ENCODE measurements at places on chromosomes 6 and 20. TPM values are rescaled to one million over a fixed set of nuclear protein-coding genes. Genes with fewer than 3 reads are reported as not detected.

NOTCH4 gene
- total RNA-seq, result 0.37 TPM

PARD6B gene
- 4.5 TPM for total RNA-seq

TULP1 gene
- total RNA-seq, result not detected

GPR6 gene
- not detected for total RNA-seq

FAXC gene
- total RNA-seq, result 0.37 TPM

MTFR2 gene
- total RNA-seq, result 14.5 TPM

NDRG3 gene
- 27.2 TPM for total RNA-seq

RIPPLY2 gene
- total RNA-seq, result not detected

SAMD10 gene
- 45.4 TPM for total RNA-seq
